ENCODE measurements at places on chromosomes 2 and 18.

DNA sequence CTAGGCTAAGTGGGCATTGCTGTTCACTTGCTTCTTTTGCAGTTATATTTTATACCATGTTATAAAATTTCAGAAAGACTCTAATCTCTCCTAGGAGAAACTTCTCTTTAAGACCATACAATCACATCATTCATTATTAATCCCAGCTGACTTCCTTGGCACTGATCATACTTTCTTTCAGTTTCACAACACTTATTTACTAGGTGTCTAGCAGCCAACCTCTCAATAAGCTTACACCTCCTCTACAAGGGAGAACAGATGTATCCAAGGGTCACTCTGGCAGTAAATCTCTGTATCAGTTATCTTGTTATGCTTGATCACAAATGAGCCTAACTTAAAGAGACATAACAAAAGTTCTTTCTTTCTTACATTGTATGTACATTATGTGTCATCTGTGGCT lies 69.8 kb upstream of the EPB41L5 start:
- no peak for DNase-seq

DNA sequence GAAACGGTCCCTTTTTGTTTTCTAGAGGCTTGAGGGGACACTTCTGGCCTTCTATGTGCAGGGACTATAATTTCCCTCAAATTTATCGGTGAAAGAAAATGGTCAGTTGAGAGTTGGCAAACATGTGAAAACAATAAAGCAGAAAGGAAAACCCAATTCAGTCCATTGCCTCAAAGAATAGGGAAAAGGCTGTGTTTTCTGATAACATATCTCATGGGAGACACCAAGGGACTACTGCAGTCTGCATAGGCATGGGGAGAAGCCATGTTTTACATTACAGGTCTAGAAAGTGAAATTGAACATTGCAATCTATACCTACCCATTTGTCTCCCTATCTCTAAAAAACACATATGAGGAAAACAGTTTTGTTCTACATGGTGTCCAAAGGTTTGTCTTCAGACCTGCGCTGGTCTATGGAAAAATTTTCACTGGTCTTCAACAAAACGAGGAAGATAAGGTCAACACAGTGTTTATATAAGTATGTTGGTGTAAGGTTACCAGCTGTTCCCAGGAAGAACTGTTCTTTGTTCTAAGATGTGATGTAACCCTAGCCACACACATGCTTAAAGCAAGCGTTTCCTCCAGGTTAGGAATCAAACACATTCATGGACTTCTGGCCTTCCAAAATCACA lies 179.7 kb downstream of the MREG start:
- no peak for DNase-seq

- no peak for DNase-seq
Measured at GRCh38 chr2:5290900-5291546, 401.2 kb upstream of the SOX11 start.

DNA sequence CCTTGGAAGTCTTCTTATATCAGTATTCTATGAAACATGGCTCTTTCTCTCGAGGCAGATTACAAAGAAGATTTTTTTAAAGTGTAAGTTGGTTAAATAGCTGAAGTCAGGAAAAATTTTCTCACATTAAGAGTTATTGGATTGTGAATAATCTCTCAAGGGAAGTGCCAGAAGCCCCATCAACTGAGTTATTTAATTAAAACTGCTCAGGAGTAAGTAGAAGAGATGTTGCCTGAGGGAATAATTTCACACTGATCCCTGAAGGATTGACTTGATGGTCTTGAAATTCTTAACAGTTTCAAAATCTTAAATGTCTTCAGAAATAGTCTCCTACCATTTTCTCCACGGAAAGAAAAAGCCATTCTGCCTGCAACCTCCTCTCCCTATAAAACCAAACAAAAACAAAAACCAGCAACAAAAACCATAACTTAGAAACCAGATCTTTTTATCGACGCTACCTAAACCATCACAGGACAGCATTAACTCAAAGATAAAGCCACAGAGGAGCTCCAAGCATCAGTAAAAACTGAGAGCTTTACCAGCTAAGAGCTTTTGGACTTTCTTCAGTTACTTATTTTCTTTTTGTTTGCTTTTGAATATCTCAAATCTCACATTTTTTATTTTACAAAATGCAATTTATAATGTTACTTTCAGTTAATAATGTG lies 12.9 kb downstream of the CD226 start:
- no peak for DNase-seq

GRCh38 chr2:123061534-123061933 lies 963.6 kb upstream of the CNTNAP5 start:
- no peak for DNase-seq

DNA sequence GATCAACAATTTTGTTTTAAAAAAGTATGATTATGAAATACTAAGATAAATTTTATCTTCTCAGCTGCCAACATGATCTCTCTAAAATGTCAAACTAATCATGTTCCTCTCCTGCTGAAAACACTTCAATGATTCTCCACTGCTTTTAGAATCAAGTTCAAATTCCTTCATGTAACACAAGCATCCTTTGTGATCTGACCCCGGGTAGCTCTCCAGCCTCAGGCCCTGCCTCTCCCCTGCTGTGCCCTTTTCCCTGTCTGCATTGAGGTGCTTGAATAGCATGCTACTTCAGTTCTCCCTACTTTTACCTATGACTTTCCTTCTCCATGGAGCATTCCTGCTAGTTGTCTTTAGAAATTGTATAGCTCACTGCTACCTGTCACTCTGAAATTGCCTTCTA lies 274.8 kb downstream of the PDE11A start:
- no peak for DNase-seq

DNA sequence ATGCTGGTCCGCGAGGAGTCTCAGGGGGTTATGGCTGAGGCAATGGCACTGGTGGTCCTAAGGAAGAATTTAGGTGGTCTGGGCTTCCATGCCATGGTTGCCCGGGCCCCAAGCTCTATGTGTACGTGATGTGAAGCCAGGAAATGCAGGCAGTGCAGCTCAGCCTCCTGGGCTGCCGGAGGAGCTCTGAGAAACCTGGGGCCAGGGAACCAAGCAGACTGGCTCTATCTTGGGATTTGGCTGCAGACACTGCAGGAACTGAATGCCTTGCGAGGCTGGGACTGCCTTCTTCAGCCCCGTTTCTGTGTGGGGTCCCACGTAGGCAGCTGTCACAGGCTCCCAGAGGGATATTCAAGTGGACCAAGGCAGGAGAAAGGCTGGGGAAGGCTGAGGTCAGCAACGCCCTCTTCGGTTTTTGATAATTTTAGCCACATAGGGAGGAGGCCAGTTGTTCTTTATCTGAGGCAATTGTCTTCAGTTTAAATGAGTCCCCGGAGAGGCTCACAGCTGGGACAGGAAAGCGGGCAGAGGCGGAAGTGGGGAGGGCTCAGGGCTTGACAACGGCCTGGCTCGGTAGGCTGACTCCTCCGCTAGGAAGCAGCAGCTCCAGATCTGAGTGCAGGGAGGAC lies 77.7 kb downstream of the RHOB start:
- DNase-seq, result no peak

- DNase-seq, result no peak
Measured at GRCh38 chr2:15363734-15364133, 197.4 kb downstream of the NBAS start.

DNA sequence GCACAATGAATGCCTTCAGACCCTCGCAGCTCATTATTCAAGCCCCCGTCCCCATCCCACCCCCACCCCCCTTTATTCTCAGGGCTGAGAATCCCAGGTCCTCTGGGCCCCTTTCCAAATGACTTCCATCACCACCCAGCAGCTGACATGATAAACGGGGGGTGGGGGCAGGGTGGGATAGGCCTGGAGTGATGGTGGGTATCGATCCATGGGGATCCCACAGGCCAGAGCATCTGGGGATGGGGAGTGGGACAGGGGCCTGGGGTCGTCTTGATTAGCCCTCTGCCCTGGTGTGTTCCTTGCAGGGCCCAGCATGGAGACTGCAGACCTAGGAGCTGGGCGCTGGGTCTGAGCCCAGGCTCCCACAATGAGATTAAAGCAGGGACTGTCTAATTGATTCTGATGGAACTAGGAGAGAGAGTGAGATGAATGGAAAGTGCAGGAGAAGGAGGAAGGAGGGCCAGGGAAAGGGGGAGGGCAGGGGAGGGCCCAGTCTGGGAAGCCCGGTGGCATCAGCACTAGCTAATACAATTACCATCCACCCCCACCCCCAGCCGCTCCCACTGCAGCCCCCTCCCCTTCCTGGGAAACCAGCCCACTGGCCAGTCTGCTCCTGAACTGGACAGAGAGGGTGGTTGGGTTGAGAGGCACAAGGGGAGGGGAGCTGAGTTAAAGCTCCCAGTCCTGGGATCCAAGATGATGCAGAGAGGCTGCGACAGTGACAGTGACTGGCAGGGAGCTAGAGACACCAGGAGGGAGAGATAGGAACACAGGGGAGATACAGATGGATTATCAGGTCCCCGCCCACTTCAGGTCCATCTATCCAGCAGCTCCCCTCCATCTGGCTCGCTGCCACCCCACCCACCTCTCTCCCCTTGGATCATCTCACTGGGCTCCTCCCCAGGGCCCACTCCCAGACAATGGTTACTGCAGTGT lies 13.1 kb upstream of the TNS1 start:
- DNase-seq, result no peak

- no peak for DNase-seq
Measured at GRCh38 chr2:216569765-216570164, 63.5 kb upstream of the IGFBP2 start.

GRCh38 chr2:54945391-54946219 lies 104.6 kb downstream of the RTN4 start:
- peak; percentile 57 for DNase-seq
